ENCODE measurements at places on chromosomes 13 and 19.

DNA sequence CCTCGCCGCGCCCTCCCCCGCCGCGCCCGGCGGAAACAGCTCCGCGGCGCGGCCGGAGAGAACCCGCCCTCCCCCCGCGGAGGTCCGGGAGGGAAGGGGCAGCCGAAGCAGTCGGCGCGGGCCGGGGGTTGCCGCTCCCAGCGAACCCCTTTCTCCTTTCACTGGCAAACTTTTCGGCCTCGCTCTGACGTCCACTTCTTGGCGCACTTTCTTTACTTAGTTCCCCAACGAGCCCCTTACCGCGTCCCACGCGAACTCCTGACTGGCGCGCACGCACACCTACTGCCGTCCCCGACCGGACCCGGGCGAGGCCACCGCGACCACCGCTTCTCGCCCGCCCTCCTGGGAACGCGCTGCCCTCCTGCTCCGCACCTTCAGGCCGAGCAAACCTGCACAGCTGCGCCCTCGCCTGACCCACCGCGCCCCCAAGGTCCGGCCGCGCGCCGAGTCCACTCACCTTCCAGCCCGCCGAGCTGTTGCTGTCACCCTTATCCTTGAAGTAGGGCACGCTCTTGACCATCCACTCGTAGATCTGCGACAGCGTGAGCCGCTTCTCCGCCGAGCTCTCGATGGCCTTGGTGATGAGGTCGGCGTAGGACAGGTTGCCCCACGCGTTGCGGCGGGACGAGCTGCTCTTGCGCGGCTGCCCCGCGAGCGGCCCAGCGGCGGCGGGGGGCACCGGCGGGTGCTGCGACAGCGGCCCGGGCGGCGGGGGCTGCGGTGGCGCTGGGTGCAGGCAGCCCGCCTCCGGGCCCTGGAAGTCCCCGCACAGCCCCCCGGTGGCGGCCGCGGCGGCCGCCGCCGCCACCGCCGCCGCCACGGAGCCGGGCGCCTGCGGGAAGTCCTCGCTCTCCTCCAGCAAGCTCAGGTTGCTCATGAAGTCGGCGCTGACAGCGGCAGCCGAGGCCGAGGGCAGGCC is 1.1 kb downstream of the FOXO1 start:
- peak; percentile 35 for DNase-seq

GRCh38 chr19:31139871-31140505 is 209.2 kb downstream of the TSHZ3 start:
- no peak for DNase-seq

DNA sequence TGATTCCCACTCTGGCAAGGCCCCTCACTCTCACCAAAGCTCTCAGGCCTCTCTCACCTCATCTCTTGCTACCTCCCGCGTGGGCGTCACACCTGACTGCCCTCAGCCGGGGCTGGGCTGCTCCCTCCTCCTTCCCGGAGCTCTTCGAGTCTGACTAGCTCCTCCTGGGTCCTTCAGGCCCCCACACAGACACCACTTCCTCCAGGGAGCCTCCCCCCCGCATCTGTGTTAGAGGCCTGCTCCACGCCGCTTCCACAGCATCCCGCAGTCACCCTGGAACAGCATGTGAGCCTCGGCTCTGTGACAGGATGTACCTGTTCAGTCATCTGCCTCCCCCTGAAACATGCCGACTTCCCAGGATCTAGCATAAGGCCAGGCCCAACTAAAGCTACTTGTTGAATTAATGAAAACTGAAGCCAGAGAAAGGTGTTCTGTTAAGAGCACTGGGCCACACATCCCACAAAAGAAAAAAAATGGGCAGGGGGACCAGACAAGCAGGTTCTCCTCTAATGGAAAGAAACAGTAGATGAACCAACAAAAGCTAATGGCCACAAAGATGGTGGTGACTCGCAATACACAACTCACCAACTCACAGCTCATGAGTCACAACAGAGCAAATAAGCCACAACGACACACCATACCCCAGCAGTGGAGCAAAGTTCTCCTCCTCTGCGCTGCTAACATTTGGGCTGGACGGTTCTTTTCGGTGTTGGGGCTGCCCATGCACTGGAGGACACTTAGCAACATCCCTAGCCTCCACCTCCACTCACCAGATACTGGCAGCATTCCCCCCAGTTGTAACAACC is 3.0 kb downstream of the PPP6R1 start:
- DNase-seq: peak; percentile 69

GRCh38 chr19:44527554-44527953 is 1.9 kb downstream of the CEACAM20 start:
- no peak for DNase-seq

- no peak for DNase-seq
Measured at GRCh38 chr13:112897956-112898620, 70.9 kb upstream of the MCF2L start.

DNA sequence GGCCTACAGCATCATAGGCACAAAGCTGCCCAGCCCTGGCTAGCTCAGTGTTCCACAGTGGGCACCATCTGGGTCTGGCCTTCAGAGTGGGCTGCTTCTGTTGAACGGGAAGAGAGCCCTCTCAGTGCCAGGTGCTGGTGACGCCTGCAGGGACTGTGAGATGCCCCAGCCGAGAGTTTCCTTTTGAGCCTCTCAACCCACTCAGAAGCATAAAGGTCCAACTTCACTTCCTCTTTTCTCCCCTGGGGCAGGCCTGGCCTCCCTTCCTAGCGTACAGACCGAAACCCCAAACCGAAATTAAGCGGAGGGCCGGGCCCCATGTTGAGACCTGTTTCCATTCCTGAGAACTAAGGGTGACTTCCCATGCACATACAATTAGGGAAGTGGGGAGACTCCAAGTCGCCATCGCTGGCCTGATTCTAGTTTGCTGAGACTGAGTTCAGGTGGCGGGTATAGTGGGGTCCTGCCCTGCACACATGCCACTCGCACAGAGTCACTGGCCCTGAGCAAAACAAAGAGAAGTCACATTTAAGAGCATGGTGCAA is 6.9 kb downstream of the RAB8A start:
- no peak for DNase-seq

DNA sequence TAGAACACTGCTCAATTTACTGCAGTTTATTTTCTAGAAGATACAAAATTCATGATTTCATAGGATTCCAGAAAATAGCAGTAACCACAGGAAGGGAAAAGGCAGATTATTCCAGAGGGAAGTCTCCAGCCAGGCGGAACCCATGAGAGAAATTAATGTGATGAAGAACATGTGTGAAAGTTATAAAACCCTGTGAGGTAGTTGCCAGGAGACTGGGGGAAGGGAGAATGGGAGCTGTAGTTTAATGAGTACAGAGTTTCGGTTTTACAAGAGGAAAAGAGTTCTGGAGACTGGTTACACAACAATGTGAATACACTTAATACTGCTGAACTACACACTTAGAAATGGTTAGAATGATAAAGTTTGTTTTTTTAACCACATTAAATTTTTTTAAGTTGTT is 14.2 kb upstream of the PDX1 start:
- no peak for DNase-seq

DNA sequence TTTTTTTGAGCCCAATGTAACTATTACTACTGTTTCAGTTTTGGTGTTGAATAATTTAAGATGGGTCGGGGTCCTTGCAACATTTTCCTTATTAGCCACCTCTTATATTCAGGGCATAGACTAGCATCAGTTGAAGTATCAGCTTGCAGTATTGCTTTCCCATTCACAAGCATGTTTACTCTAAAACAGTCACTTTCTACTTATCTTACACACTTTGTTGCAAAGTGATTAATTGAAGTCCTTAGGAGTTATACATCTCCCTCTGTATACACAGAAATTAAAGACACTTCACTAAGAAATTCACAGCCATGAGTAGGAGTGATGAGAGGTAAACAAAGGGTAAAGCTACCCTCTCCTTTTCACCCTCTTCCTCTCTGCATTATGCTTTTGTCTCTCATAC is 27.6 kb downstream of the SLAIN1 start:
- no peak for DNase-seq

DNA sequence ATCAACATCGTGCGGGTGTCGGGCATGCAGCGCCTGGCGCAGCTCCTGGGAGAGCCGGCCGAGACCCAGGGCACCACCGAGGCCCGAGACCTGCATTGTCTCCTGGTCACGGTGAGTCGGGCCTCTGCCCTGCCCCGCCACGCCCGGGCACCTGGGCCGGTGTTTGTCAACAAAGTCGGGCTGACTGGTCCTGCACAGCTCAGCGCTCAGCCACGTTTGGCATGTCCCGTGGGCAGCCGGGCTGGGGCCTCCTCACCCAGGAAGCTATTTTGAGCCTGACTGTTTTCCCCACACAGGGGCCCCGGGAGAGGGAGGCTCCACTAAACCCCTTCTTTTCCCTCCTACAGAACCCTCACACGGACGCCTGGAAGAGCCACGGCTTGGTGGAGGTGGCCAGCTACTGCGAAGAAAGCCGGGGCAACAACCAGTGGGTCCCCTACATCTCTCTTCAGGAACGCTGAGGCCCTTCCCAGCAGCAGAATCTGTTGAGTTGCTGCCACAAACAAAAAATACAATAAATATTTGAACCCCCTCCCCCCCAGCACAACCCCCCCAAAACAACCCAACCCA is 1.3 kb downstream of the GADD45B start:
- peak; percentile 58 for DNase-seq

GRCh38 chr19:4829001-4829712 is 2.4 kb downstream of the TICAM1 start:
- no peak for DNase-seq

DNA sequence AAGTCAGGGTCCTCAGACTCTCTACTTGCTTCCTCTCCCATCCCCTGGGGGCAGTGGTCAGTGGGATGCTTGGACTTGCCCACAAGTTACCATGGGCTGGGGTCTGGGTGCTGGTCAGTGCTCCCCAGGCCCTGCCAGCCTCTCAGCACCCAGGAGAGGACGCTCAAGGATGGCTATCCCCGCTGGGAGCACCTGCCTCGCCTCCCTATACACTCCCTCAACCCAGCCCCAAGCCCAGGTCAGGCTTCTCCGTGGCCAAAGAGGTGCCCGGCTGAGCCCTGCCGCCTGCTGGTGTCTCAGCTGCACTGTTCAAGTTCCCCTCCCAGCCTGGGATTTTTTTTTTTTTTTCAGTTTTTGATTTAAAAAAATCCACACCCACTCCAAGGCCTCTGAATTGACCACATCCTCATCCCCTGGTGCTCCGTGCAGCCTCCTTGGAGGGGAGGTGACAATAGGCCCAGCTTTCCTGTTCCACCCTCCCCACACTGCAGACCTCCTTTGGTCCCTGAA is 10.8 kb downstream of the F2RL3 start:
- DNase-seq: no peak

GRCh38 chr13:113390874-113391497 is 27.1 kb upstream of the GRTP1 start:
- DNase-seq: no peak

GRCh38 chr13:50685491-50685890 is 158.0 kb downstream of the DLEU7 start:
- DNase-seq: no peak

DNA sequence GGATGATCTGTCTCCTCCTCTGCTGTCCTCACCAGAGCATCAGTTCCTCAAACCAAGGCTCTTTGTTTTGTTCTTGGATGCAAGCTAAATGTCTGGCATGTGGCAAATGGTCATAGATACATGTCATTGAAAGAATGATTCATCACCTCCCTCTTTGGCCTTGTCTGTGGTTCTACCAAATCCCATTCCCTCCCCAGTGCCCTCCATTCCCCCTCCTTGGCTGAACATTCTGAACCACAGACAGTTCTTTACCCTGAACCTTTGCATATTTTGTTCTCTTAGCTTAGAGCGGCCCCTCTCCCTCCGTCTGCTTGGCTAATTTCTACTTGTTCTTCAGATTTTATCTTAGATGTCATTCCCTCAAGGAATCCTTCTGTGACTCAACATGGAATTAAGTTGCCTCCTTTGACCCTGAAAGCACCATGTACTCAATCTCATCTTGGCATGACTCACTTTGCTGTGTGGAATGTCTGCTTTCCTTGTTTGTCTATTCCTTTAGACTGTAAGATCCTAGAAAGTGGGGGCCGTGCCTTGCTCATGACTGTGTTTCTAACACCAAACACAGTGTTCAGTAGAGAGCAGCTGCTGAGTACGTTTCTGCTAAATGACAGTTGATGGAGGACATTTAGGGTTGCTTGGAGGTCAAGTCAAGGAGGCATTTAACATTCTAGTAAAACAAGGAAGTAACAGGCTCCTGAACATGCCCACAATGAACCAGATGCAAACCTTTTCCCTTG is 8.1 kb downstream of the ALOX5AP start:
- peak; percentile 39 for DNase-seq

- DNase-seq: no peak
Measured at GRCh38 chr19:47682939-47683338, 30.3 kb upstream of the EHD2 start.

DNA sequence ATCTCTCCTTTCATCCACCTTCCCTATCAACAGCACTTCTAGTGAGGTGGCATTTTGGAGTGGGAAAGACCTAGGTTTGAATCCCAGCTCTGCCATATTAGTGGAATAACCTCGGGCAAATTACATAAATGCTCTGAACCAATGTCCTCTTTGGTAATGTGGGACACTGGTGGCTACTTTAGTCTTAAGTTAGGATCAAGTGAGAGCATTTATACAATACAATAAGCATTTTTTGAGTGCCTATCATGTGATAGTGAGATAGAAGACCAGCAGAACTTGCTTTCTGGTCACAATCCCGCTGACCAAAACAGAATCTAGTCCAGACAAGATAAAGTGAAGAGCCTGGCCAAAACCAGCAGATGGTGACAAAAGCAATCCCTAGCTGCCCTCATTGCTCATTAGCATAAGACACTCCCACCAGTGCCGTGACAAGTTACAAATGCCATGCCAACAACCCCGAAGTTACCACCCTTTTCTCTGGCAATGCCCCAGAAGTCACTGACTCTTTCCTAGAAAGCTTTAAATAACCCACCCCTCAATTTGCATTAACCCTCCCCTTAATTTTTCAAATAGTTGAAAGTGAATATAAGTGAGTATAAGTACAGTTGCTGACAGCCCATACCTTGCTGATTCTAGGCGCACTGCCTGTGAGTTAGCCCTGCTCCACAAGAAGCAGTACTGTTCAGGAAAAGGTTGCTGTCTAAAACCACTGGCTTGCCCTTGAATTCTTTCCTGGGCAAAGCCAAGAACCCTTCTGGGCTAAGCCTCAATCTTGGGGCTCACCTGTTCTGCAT is 28.9 kb upstream of the KPNA3 start:
- DNase-seq: no peak

DNA sequence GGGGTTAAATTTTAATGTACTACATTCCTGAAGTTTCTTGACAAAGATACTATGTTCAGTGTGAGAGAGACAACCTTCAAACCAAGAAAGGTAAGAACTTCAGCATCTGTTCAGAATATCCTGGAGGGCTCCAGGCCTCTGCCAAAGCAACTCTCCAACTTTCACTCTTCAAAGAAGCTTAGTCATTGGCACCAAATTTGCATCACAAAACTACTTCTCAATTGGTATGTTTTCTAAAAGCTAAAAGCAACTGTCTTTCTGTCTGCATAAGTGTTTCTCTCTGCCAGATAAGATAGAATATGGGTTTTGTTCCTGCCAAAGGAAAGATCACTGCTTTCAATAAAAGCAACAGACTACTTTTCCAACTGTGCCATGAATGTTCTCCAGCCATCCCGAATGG is 187.4 kb downstream of the SUCLA2 start:
- DNase-seq: no peak

- DNase-seq: no peak
Measured at GRCh38 chr13:43286751-43287150, 263.4 kb downstream of the DNAJC15 start.

- no peak for DNase-seq
Measured at GRCh38 chr19:44112802-44113137, 429 bp upstream of the ZNF225 start.
